ENCODE measurements at places on chromosomes 2 and 18.

DNA sequence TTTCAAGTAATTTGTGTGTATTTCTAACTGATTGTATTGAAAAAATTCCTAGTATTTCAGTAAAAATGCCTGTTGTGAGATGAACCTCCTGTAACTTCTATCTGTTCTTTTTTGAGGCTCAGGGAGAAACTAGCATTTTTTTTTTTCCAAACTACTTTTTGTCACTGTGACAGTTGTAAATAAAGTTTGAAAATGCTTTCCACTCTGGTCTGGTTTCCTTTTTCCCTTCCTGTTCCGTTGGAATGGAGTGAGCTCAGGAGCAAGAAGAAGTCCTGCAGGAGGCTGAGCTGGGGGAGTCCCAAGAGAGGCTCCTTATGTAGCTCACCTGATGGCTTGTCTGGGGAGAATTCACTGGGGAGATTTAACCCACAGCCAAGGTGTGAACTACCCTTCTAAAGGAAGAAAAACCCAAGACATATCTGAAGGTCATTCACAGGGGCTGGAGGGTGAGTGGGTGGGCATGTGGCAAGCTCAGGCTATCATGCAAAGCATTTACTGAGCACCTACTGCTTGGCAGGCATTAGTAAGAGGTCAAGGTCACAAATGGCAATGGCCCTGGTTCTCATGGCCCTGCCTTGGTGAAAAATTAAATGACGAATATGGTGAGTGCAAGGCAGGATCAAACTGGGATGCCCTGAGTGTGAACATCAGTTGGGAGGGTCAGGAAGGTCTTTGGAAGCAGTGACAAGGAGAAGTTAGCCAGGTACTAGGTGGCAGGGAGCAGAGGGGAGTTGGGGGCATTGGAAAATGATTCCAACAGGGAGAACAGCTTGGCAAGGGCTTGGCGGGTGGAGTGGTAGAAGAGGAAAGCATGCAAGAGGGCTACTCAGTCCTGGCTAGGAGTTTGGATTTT is 28.7 kb downstream of the LBH start:
- DNase-seq, result no peak

DNA sequence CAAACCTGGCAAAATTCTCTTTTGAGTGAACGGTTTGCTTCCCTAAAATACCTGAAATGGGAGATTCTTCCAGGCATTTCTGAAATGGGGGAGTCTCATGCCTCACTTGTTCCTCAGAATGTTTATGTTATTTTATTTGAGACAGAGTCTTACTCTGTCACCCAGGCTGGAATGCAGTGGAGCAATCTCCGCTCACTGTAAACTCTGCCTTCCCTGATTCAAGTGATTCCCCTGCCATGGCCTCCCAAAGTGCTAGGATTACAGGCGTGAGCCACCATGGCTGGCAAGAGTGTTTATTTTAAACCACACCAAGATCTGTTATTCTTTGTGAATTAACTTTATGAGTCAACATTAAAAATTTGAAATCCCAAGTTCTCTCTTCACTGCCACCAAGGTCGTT is 6.4 kb upstream of the FHL2 start:
- DNase-seq, result peak; percentile 55

GRCh38 chr2:170943041-170943440 is 14.0 kb downstream of the GORASP2 start:
- peak; percentile 25 for DNase-seq

GRCh38 chr18:59197636-59198035 is 22.3 kb upstream of the GRP start:
- no peak for DNase-seq

DNA sequence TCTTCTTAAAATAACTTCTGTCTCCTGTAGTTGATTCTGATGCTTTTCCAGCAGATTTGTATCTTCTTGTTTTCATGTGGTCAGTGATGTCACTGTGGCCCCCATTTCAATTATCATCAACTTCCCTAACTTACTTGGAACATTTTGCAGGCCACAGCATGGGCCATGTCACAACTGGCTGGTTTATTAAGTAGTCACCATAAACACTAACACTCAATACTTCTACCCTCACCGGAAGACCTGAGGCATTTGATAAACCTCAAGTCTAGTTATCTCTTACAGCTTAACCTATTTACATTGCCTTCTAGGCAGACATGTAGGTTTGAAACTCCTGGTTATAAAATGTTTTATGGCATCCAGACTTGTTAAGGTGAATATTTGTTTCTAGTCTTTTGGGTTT is 37.4 kb upstream of the PROKR1 start:
- no peak for DNase-seq

- DNase-seq, result no peak
Observed at GRCh38 chr2:57886161-57886786, 160.3 kb upstream of the VRK2 start.
